ENCODE measurements at places on chromosomes 6 and 20.
A peak's percentile ranks its signal among the peaks of the same experiment; 100 is the strongest.

DNA sequence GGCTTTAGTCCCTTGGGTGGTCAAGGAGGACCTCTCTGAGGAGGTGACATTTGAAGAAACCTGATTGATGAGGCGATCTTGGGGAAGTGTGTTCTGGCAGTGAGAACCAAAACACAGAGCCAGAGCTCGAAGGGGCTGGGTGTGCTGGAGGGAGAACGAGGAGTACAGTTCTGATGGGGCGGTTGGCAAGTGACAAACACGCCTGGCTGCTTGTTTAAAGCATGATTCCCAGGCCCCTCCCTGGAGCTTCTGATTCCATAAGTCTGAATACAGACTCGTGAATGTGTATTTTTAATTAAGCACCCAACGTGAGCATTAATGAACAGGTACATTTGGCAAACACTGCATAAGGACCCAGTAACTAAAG lies 886 bp upstream of the NFATC2 start:
- peak; percentile 16 for DNase-seq

- DNase-seq, result no peak
These were observed 869.8 kb upstream of the MAN1A1 start for GRCh38 chr6:120219339-120219738.

DNA sequence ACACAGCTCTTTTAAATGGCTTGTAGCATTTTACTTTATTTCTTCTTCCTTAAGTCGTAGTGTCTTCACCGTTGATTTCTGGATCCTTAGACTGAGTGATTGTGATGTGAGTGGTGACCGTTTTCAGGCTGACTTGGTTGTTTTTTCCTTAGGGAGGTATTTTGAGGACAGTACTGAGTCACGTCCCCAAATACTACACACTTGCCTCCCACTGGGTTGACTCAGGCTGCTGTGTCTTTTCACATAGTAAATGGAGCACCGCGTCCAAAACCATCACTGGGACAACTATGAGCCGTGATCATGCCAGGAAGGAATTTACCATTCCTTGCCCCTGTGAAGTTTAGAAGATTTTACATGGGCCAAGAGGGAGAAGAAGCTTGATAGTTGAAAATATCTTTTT lies 174.1 kb downstream of the FARS2 start:
- no peak for DNase-seq

GRCh38 chr6:18837013-18837412 lies 449.9 kb downstream of the RNF144B start:
- DNase-seq, result no peak
